ENCODE measurements at places on chromosomes 16 and 17.

DNA sequence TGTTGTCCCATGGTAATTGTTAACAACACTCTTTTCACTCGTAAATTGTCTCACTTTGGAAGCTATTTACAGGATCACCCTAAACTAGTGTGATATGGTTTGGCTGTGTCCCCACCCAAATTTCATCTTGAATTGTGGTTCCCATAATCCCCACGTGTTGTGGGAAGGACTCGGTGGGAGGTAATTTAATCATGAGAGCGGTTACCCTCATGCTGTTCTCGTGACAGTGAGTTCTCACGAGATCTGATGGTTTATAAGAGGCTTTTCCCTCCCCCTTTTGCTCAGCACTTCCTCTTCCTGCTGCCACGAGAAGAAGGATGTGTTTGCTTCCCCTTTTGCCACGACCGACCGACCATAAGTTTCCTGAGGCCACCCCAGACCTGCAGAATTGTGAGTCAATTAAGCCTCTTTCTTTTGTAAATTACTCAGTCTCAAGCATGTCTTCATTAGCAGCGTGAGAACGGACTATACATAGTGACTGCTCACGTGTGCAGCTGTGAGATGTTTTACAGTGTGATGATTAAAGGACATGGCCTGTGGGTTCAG, 34.4 kb downstream of the DNAH3 start:
- DNase-seq = no peak

DNA sequence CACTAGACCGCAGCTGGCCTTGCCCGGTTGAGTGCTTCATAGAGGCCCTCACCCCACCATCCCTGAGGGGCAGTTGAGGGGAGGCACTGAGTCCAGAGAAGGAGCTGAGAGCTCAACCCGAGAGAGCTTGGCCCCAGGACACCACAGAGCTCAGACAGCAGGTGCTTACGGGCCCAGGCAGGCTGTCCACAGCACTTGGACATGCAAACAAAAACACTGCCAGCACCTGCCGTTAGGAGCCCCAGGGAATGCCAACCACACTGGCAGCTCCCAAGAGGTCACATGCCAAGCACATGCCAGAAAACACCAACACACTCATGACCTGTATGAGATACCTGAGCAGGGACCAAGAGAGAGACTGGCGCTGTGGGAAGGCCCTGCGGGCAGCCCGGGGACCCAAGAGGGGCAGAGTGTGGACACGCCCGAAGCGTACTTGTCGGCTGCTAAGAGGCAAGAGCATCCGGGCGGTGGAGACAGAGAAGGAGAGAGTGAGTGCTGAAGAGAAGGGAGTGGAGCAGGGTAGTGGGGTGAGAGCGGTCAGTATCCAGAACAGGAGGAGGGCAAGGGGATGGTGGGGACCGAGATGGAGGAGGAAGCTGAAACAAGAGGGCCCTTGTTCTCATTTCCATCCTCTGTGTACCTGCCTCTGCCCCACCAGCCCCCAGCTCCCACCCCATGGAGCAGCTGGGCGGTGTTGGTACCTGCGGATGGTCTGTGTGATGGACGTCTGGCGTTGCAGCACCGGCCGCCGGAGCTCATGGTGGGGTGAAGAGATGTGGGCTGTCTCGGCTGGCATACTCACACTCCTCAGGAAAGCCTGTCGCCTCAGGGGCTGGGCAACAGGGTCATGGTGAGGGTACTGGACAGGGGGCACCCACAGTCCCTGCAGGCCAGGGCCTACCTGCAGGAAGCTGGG, 8.2 kb downstream of the RHBDF1 start:
- no peak for DNase-seq

- DNase-seq = no peak
Measured at GRCh38 chr16:46555951-46556350, 65.2 kb downstream of the SHCBP1 start.

- DNase-seq = no peak
Measured at GRCh38 chr16:84502075-84502474, 2.4 kb downstream of the MEAK7 start.

DNA sequence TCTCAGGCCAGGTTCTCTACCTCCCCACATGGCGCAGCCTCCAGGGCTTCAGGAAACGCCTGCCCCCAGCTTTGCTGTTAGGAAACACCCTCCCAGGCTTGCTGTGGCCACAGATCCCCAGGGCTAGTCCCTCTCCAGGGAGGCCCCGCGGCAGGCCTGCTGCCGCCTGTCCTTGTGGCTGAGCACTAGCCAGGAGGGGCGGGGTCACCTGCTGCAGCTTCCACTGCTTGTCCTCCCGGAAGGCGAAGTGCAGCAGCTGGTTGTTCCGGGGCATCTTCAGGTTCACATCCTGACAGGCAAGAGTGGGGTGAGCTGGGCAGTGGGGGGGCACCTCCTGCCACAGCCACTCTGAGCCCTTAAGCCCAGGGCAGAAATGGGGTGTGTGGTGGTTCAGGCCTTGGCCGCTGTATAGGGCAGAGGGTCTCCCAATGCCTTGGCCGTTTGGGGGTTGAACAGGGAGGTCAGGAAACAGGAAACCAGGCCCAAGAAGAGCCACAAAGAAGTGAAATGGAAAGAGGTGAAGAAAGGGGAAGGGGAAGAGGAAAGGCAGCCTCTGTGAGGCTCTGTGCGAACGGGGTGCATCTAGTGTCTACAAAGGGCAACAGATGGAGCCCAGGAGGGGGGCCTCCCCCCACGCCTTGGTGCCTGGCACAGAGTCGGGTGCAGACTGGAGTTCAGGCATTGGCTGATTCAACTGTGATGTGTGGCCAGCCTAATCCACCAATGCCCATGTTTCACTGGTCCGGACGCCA, 2.0 kb downstream of the ROGDI start:
- no peak for DNase-seq

DNA sequence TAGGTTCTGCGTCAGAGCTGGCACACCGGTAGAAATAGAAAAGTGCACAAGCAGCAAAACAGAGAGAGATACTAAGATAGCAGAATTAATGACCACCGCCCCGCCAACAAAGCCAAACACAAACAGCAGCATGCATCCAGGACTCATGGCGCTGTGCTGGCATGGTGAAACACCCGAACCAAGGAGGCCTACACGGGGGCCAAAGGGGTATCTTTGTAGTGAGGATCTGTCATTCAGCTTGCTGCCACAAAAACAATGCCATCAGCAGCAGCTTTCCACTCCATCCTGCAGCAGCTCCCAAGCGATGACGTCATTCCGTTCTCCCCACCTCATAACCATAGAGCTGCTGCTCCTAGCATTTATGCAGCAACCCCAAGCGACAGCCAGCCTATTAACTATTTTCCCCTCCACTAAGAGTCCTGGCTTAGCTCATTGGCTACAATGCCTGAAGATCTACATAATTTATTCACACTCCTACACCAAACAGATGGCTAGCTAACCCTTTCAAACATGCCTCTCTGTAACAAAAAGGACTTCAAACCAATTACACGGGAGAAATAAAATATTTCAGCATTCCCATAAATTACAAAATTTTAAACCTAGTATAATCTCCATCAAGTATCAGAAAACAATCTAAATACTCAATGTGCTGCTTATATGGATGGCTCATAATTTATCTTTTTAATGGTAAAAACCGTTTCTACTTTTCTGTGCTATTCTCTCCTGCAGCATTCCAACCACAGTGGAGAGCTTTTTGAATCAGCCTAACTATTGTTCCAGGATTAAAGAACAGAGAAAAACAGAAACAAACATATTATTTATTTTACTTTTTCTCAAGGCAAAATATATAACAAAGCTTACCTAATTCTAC, 73.9 kb downstream of the SPAG9 start:
- DNase-seq = no peak

DNA sequence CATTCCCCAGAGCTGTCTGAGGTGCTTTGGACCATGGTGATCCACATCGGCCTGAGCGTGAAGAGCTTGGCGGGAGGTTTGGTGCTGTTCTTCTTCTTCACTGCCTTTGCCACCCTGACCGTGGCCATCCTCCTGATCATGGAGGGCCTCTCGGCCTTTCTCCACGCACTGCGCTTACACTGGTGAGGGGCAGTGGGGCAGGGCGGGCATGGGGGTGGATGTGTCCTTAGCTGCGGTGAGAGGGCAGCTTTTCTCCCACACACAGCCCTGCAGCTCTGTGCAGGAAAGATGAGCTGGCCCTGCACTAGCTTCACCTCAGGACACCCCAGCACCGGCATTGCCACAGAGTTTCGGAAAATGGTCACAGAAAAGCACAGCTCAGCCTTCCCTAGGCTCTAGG, 21.8 kb upstream of the NAGLU start:
- DNase-seq = no peak

DNA sequence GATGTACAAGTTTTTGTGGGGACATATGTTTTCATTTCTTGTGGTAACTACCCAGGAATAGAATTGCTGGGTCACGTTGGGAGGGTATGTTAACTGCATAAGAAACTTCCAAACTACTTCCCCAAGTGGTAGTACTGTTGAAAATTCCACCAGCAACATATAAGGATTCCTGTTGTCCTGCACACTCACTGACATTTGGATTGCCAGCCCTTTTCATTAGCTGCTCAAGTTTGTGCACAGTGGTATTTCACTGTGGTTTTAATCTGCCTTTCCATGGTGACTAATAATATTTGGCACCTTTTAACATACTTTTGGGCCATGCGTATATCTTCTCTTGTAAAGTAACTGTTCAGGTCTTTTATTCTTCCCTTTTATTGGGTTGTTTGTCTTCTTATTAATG, 103.3 kb downstream of the GNAO1 start:
- DNase-seq = no peak

- DNase-seq = no peak
Measured at GRCh38 chr16:30903596-30903995, 7.2 kb downstream of the CTF1 start.

DNA sequence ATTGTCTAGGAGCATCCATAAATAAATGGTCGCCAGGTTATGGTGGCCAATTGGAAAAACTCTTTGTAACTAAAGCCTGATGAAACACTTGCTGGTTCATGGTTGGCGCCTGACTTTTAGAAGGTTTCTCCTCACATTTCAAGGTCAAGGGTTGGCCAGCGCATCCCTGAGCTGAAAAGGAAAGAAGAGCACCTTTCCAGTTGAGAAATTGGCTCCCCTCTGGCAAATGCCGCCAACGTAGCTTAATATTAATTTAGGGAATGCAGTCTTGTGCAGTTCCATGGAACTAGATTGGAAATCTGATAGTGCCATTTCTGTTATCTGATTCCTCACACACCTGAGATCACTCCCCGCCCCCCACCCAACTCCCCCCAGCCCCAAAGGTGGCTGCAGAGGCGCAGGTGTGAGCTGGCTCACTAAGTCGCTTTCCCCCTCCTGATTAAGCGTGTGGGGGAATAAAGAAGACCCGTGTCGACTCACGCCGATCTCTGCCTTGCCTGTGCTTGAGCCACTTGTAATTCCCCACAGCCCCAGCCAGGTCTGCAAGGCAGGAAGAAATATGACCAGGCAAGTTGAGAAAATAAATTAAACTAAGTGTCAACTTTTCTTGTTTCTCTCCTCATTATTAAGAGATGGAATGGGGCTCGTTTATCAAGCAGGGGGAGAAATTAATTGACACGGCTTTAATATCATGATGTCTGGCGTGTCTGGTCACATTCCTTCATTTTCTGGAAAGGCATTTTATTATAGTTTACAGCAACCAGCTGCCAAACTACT, 157.7 kb downstream of the CCDC182 start:
- no peak for DNase-seq

DNA sequence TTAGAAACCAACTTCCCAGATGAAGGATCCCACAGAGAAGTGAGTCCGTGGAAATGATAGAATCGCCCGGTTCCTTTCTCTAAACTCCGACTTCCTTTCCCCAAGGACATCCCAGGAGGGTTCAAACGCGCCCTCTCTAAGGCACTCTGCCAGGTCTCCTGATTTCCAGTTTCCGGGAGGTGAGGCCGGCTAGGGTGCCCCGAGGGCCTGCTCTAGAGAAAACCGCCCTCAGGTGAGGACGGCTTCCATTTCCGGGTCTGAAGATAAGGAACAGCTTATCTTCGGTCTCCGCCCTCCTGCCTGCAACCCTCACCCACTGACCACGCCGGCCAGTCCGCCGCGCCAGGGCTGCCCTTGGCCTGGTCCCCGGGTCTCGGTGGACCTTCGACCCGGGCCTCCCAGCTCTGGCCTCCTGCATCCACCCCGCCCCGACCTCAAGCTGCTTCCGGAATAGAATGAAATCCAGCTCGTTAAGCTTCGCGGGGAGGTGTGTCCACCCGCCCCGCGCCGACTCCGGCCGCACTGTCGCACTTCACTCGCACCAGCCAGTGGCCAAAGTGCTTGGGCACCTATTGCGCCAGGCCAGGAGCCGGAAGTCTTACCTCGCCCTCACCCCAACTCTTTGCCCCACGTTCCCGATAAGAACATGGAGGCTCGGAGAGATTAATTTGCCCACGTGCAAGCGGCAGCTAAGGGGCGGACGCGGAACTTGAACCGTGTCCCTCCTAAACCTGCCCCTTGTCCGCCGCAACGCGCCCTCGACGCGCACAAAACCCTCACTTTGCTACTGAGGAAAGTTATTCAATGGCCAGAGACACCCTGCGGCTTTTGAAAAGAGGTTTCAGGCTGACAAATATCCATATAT, 836 bp upstream of the MMP15 start:
- DNase-seq = no peak

DNA sequence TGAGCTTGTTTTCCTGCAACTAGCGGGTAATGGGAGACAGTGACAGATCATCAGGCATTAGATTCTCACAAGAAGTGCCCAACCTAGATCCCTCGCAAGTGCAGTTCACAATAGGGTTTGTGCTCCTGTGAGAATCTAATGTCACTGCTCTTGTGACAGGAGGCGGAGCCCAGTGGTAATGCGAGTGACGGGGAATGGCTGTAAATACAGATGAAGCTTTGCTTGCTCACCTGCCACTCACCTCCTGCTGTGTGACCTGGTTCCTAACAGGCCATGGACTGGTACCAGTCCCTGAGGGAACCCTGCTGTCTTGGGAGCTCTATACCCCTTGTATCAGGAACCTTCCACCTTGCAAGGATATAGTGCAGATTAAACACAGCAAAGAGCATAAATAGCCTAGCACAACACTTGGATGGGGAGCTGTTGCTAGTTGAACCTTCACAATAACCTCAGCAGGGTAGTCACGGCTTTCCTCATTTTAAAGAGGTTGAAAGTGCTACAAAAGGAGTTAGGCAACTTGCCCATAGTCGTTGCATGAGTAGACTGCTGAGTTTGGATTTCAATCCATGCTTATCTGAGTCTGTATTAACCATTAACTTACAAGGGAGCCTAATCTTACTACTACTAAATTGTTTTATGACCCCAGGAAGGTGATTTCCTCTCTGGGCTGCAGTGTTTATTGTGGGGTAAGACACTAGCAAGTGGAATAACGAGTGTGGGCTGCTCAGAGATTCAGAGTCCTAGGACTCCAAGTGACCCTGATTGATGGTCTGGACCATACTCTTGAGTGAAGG, 156.6 kb upstream of the ZFHX3 start:
- no peak for DNase-seq
